Astrocyte (in vitro differentiated cells and primary cell): ENCODE measurements at places on chromosomes 13 and 19.

- peak; percentile 77 for DNase-seq
Measured at GRCh38 chr13:87999240-87999700, 328.1 kb downstream of the SLITRK5 start.

DNA sequence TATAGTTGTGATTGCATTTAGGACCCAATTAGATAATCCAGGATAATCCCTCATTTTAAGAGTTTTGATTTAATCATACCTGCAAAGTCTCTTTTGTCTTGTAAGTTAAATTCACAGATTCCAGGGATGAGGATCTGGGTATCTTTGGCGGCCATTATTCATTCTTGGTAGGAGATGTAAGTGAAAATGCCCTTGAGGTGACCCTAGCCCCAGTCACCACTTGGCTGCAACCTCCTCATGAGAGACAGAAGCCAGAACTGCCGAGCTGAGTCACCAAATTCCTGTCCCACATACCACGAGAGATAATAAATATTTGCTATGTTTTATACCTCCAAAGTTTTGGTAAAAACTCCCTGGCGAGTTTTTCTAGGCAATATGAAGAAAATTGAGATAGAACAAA is 389.4 kb downstream of the RFC3 start:
- peak; percentile 90 for DNase-seq

DNA sequence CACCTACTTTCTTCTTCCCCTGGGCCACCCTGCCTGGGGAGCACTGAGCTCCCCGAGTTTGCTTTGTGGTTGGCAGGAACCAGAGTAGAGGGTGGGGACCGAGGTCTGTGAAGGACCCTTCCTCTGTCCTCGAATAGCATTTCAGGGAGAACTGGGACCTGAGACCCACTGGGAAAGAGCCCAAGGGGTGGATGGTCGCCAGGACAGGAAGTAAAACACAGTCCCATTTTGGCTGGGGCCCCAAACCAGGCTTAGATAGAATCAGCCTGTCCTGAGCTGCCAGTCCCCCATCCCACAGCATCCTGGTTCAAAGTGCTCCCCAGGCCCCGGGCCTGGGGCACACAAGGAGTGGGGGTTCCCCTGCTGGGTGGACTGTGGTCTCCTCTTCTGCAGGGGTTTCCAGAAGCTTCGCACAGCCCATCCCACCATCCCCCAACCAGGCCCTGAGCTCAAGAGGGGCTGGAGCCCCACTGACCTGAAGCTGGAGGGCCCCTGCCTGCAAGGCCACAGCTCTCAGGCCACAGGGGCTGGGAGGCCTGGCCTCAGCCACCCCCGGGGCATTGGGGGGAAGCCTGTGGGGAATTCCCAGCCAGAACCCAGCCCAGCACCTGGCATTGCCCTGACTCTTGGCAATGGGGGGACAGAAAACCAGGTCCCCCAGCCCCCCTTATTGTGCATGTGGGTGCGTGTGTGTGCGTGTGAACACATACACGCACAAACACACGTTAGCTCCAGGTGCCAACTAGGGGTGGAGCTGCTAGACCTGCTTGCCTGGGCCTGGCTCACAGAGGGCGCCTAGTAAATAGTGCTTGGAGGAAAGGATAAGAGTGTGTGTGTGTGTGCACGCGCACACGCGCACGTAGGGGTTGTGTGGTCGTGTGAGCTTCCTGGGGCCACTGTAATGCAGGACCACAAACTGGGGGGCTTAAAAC is 995 bp upstream of the MKNK2 start:
- no peak for DNase-seq

GRCh38 chr13:29136341-29136740 is 316.2 kb downstream of the MTUS2 start:
- DNase-seq: no peak

- DNase-seq: peak; percentile 61
Measured at GRCh38 chr19:6039566-6040225, 61.8 kb upstream of the RANBP3 start.
